Posterior cingulate gyrus (tissue), 11 donors: ENCODE measurements at places on chromosomes 7 and 10.

DNA sequence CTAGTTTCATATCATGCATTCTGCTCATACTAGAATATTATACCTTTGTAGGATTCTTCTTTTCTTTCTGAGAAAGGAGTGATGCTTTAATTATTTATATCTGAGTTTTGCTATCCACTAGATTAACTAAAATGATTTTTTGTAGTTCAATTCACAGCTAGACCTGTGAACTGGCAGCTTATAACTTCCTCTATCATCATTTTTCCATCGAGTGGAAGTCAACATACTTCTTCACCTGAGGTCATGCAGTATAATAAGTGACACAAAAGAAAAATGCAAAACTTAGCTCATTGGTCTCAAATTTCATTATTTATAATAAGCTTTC lies 8.0 kb downstream of the LRRN3 start:
- DNase-seq = no peak

DNA sequence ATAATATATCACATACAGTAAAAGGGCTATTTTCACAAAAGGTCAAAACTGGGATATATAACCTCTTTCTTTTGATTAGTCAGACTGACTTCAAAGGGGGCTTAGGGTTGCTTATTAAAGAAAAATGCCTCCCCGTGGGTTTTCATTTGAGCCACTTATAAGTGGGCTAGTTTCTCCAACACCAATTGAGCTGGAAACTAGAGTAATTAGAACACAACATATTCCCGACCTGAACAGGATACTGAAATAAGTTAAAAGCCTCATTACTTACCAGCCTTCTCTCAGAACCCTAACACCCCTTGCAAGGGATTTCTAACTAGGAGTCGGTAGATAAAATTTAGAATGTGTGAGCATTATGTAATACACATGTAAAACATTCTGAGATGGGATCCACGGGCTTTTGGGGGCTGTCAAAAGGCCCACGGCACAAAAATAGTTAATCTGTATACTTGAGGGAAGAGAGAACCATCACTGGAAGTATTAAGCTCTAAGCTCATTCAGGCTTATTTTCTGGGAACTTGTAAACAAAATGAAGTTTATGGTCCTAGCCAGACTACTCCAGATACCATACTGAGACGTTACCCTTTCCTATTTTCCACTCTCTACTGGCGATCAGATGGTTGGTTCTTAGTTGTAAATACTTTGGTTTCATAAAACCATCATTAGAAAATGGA lies 29.3 kb upstream of the KMT2E start:
- DNase-seq = no peak

DNA sequence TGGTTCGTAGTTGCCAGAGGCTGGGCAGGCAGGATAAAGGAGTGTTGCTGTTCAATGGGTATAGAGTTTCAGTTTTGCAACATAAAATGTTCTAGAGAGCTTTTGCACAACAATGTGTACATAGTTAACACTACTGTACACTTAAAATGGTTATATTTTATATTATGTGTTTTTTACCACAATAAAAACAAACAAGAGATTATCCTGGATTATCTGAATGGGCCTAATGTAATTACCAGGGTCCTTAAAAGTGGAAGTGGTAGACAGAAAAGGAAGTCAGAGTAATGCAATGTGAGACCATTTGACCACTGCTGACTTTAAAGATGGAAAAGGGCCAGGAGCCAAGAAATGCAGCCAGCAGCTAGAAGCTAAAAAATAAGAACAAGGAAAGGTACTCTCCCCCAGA lies 159.7 kb downstream of the SGMS1 start:
- no peak for DNase-seq

DNA sequence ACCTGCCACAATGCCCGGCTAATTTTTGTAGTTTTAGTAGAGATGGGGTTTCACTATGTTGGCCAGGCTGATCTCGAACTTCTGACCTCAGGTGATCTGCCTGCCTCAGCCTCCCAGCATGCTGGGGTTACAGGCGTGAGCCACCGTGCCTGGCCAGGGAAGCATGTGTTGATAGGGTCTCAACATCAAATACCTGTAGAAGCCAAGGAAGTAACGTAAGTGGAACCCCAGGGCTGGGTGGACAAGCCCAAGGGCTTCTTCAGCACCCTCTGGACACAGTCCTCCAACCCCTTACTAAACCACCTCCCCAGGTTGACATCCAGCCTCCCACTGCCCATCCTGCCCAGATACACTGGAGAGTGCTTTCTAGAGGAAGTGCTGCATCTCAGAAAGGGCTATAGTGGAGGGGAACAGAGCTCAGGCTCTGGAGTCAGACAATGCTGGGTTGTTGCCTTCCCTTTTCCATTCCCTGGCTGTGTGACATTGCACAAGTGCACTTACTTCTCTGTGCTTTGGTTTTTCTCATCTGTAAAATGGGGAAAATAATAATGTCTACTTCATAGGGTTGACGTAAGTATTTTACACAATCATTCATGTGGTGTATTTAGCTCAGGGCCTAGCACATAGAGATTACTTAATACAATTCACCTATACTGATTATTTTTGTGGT lies 73.9 kb upstream of the KAT6B start:
- DNase-seq = no peak
